Pancreas (tissue), 10 donors: ENCODE measurements at places on chromosomes 2 and 18. TPM values are rescaled to one million over a fixed set of nuclear protein-coding genes. Genes with fewer than 3 reads are reported as not detected.
A peak's percentile ranks its signal among the peaks of the same experiment; 100 is the strongest.

Gene GPAT2
- 5.0 TPM for polyA plus RNA-seq

Gene LBX2
- 1.3 TPM for polyA plus RNA-seq

Gene CDC42EP3
- 8.5 TPM for polyA plus RNA-seq

Gene FRZB
- polyA plus RNA-seq, result 3.5 TPM

Gene RIT2
- not detected for polyA plus RNA-seq

Gene ZSCAN30
- 8.7 TPM for polyA plus RNA-seq

Gene PAPOLG
- 3.4 TPM for polyA plus RNA-seq

Gene SERPINB7
- not detected for polyA plus RNA-seq

Gene GREB1L
- polyA plus RNA-seq, result 0.14 TPM

Gene KCNK3
- polyA plus RNA-seq, result 9.0 TPM

Gene ANO7
- 1.0 TPM for polyA plus RNA-seq

DNA sequence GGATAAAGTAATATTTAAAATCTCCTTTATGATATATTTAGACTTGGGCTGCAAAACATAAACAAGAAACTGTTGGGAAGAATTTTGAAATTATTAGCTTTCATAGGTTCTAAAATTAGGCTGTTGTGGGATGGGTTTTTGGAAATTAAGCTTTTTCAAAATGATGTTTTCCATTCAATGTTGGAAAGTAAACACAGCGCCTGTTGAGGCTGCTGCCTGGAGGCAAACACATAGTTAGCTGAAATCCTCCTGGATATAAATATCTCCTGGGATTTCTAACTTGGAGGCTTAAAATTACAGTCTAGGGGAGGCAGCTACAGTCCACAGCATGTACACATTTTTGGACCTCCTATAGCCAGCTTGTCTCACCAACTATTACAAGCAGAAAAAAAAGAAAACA lies 197.3 kb downstream of the DCC start:
- no peak for DNase-seq

DNA sequence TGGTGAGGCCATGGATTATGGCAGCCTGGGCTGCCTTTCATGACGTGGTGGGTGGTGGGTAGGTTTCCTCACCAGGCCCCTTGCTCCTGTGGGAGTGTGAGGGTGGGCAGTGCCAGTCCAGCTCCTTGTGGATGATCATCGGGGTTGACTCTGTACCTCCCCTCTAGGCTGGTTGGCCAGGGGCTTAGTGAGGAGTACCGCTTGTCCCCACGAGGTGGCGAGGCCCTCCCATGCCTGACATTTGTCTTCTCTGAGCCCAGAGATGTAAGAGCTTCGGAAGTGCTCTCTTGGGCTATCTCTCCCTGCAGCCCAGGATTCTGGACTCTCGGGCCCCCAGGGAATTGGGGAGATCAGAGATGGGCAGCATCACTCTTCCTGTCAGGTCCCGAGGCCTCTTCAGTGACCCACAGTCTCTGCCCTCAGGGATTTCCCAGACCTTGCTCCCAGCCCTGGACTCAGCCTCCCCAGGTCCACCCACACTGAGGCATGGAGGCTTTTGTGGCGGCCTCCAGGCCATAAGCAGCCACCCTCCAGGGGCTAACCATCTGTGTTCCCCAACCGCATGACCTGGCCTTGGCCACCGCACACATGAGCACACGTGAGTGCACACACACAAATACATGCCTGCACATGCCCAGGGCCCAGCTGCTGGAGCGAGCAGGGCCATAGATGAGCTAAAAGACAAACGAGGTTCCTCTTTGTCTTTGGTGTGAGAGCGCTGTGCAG lies 6.5 kb downstream of the SPR start:
- peak; percentile 40 for DNase-seq

GRCh38 chr18:8754995-8755960 lies 49.9 kb downstream of the MTCL1 start:
- DNase-seq, result no peak

DNA sequence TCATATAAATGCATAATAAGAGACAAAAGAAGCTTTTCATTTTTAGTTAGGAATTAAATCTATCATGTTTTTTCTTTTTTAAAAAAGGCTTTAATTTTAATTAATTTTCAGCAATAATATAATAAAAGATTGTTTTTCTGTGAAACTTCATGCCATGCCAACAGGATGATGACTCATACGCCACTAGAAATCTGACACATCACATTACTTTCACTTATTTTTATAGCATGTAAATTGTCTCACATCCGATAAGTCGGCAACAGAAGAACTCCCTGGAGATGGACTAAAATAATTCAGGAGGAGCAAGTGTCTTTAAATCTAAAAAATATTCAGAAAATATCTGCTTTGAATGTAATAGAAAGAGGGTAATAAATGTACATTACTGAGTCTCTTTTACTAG lies 1024.2 kb upstream of the ACVR2A start:
- no peak for DNase-seq

GRCh38 chr18:59846814-59847490 lies 52.8 kb upstream of the PMAIP1 start:
- no peak for DNase-seq

DNA sequence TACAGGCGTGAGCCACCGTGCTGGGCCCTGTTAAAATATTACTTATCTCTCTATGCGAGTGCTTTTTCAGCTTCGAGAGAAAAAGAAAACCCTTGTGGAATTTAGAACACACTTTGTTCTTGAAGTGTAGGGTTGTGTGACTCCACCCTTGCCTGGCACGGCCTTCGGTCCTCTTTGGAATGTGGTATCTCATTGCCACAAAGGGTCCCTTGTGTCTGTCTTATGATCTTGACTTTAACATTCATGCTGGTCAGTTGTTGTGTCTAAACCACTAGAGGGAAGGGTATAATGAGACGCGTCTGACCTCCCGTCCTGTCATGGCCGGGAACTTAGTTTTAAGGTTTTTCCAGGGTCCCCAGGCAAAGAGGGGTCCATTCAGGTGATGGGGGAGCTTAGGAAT lies 246.4 kb downstream of the VAPA start:
- DNase-seq, result no peak

DNA sequence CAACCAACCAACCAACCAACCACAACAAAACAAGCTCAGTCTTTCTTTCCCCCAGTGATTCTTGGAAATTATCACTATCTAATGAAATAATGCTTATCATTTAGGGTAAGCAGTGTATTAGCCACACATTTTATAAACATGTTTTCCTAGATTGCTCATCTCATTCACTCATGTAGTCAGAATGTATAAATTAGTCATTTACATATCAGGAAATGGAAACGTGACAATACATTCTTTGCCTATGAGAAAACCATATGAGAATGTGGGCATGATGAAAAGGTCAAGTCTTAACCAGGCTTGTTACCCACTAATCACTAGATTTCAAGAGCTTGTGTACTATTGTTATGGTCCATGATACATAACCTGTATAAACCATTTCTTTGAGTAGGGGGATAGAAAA lies 1583.4 kb upstream of the PIK3C3 start:
- DNase-seq, result no peak

DNA sequence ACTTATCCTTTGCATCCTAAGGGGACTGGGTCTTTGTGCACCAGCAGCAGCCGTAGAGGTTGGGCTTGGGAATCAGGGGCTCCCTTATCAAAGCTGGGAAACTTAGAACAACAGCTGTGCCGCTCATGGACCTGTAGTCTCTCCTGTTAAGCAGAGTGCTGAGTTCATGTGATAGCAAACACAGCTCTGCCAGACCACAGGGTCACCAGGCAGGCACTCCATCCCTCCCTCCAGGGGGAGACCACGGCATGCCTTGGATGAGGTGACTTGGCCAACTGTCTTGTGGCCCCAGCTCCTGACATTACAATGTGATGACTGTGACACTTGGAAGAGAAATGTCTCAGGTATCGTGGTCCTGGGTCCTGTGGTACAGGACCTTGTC lies 60.0 kb downstream of the DGKD start:
- no peak for DNase-seq

- DNase-seq, result no peak
These were observed 216.1 kb downstream of the TTC32 start for GRCh38 chr2:19685731-19686130.

- DNase-seq, result no peak
These were observed 4.5 kb downstream of the GFPT1 start for GRCh38 chr2:69382547-69382946.

- no peak for DNase-seq
These were observed 14.7 kb downstream of the AGAP1 start for GRCh38 chr2:235508371-235509160.
